ENCODE measurements at places on chromosomes 4 and X. TPM values are rescaled to one million over a fixed set of nuclear protein-coding genes. Genes with fewer than 3 reads are reported as not detected.

GRCh38 chr4:87030755-87031441, 96.1 kb downstream of the AFF1 start:
- no peak for DNase-seq

DNA sequence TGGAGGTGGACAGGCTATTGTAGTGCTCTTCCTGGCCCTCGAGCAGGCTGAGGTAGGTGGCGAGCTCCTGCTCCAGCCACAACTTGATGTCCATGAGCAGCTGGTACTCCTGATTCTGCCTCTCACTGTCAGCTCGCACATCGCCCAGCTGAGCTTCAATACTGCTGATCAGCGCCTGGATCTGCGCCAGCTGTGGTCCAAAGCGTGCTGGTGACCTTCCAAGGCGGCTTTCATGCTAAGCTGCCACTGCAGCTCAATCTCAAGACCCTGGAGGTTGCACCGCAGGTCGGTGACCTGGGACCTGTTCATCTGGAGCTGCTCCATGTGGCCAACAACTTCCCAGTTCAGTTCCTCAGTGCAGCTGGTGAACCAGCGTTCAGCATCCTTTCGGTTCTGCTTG, 31.2 kb downstream of the LRIT3 start:
- DNase-seq, result no peak

- DNase-seq, result no peak
These were observed 5.2 kb upstream of the NDNF start for GRCh38 chr4:121077496-121077895.

- DNase-seq, result peak; percentile 89
These were observed 39.6 kb downstream of the CCNI start for GRCh38 chr4:77036206-77036605.

DNA sequence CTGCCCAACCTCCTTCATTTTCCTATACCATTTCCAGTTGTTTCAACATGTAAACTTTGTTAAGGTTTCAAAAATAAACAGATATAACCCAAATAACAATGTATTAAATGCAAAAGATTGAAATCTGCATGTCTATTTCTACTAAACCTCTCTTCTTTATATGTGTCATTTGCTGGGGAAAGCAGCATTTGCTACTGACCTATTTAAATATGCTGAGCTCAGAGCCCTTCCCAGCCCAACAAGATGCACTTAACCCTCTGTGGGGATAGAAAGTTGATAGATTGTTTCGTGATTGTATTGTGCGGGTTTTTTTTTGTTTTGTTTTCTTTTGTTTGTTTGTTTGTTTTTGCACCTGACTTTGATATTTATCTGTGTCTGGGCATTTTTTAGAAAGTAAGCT, 139.5 kb downstream of the UCHL1 start:
- DNase-seq, result no peak

- no peak for DNase-seq
These were observed 457.7 kb downstream of the NKX6-1 start for GRCh38 chr4:84041426-84041825.

GRCh38 chr4:154416190-154416547, 75.4 kb downstream of the DCHS2 start:
- DNase-seq, result no peak

GRCh38 chrX:8025705-8026104, 98.5 kb upstream of the PNPLA4 start:
- no peak for DNase-seq

DNA sequence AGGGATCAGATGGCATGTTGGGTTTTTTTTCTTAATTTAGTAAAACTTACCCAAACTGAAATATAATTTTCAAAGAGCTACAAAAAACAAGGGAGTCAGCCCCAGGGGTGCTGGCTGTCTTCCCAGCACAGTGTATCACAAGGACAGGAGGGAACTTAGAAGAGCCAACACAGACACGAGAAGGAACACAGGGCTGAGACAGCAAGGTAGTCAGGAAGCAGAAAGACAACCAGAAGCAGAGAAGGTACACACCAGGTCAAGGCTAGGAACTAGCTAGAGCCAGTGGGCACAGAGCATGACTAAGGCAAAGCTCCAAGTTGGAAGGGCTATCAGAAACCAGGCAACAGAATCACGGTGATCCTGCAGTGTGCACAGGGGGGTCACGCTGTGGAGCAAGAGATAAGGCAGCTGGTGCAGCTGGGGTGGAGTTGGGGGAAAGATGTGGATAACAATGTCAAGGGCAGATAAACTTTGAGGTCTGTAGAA, 168.7 kb downstream of the NR3C2 start:
- no peak for DNase-seq

BRS3 gene
- not detected for polyA plus RNA-seq

DUSP9 gene
- polyA plus RNA-seq, result 0.06 TPM

MAD2L1 gene
- polyA plus RNA-seq, result 27.0 TPM

SPANXC gene
- polyA plus RNA-seq, result not detected

Measured in BJ (cell line).